CD4-positive, CD25-positive, alpha-beta regulatory T cell (primary cell): ENCODE measurements at places on chromosomes 7 and 10.

- DNase-seq, result no peak
Measured at GRCh38 chr10:131753336-131753735, 147.5 kb upstream of the PPP2R2D start.

DNA sequence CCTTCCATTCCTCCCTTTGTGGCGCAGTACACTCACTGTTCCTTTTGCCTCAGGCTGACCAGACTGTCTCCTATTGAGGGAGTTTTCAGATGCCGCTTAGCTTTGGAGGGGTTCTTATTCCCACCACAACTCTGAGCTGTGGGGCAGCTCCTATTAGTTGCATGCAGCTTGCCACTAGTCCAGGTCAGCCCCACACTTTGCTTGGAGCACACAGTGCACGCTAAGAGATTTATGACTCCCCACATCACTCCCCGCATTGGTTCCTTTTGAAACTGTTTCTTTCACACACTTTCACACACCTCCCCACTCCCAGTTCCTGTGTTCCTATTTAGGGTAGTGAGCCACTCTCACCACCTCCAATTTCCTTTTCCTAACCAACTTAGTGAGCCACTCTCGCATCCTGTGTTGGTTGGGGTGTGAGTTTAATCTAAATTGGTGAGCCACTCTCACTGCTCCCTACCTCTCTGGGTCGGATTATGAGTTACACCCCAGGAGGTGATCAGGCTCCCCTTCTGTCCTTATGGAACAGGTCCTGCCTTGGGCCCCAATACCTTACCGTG is 10.4 kb upstream of the ZNF485 start:
- no peak for DNase-seq

DNA sequence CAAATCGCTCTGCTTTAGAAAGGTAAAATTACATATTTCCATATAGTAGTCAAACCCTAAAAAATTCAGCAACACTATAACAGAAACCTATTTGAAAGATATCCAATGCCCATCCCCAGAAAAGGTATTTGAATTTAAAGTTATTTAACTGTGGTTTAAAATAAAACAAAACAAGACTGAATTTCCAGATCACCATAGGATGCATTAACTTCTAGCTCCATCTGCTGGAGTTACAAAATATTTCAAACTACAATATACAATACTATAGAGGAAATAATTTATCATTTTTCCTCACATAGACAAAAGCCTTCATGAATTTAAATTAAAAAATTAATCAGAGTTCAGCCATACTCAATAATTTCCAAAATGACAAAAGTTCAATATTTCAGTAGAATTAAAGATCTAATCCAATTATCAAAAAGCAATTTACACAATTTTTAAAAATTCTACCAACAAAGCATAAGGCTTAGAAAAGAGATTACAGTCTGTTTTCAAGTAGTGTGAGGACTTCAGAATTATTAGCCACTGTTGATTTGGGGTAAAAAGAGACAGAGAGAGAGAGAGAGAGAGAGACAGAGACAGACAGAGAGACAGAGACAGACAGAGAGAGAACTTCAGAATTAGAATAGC is 75.9 kb downstream of the LMBR1 start:
- DNase-seq, result peak; percentile 13

- DNase-seq, result no peak
Measured at GRCh38 chr7:30896783-30897637, 14.6 kb upstream of the AQP1 start.

GRCh38 chr7:157428554-157428945 is 91.7 kb downstream of the DNAJB6 start:
- no peak for DNase-seq

DNA sequence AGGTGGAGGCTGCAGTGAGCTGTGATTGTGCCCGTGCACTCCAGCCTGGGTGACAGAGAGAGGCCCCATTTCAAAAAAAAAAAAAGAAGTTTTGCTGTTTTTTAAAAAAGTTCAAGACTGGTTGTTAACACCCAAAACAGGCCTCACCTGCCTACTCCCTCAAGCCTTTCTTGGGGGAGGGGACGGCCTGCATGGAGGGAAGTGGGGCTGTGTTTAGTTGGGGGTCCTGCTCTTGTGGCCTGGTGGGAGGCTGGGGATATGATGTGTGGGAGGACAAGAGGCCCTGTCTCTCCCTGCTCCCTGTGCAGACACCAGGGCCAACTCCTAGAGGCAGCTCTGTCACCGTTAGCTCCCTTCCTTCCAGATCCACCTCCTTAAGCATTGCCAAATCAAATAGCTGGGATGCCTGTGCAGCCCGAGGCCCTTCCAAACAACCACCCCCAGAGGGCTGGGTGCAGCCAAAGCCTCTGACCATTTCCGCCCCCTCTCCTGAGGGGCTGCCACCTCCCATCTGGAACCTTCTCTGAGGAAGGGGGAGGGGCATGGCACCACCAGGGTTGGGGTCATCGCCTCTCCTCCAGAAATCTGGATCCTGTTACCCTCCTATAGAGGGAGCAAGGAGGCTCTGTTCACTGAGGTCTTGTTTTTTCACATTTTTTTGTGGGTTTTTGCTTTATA is 32.9 kb upstream of the ANKRD2 start:
- DNase-seq, result no peak

DNA sequence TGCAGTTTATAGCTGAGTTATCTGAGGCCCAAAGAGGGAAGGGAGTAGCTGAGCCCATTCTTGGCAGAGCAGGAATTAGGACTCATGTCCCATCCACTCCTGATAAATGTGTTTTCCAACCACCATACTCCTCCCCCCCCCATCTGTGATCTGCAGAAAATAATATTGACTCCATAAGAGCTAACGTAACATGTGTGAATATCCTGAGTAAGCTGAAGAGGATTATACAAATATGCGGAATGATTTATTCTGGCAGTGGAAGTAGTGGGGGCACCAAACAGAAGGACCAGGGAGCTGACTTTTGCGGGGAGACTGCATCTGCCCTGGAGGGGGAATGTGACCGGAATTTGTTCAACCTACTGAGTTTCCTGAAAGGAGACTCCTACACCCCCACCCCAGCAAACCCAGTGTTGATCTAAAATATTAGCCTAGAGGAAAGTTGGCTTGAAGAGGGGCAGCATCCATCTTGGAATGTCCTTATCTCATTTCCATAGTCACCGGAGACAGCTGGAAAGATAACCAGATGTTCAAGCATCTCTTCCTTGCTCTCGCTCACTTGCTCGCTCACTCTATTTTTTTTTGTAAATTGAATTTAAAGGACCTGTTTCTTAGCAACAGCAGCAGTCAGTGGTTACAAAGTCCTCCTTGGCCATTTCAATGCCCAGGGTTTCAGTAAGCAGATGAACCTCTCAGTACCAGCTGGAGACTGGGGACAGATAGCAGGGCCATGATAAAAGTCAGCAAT is 114.7 kb downstream of the RPS24 start:
- DNase-seq, result no peak

DNA sequence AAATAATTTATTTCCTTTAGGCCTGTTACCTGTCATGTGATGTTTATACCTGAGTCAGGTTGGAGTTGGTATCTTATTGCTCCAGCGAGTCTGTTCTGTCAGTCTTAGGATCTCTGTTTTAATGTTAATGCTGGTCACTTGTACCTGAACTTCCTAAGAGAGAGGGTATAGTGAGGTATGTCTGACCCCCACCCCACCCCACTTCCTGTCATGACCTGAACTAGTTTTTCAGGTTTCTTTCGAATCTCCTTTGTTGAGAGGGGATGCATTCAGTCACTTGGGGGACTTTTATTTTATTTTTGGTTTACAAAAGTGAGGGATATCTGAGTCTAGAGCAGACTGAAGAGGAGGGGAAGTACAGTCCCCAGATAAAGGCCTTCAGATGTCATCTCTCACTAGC is 769.0 kb upstream of the COBL start:
- no peak for DNase-seq

DNA sequence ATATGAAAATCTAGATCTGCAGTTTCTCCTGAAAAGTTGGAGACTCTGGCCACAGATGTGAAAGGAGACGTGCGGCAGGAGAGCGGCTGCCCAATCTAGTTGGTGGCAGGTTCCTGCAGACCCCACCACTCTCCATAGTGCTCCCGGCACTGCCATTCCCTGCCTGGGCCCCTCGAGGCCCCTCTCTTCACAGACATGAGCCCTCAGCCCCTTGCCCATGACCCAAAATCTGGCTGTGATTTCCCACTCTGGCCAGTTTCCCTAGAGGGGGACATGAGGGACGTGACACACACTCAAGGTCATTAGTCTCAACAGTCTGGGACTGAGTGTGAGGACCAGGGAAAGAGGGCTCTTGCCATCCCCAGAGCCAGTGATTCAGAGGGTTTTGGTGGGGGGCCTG is 138.7 kb downstream of the PTPN20 start:
- no peak for DNase-seq

DNA sequence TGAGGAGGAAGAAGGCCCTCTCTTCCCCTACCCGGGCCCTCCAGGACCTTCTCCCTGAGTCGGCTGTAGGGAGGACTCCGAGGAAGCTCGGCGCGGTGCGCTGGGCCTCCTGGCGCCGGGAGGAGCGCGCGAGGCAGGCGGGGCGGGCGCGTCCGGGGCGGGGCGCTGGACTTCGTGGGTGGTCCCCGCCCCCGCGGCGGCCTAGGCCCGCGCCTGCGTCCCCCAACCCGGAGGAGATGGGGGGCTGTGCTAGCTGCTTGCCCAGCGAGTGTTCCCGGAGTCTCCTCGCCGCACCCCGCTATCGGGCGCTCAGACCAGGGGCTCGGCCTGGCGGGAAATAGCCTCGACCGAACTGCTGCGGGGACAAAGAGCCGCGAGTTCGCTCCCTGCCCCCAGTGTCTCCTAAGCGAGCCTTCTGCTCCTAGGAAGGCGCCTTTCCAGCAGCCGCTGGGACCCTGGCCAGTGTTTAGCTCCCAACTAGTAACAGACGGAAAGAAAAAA is 19.2 kb upstream of the SMO start:
- peak; percentile 9 for DNase-seq

DNA sequence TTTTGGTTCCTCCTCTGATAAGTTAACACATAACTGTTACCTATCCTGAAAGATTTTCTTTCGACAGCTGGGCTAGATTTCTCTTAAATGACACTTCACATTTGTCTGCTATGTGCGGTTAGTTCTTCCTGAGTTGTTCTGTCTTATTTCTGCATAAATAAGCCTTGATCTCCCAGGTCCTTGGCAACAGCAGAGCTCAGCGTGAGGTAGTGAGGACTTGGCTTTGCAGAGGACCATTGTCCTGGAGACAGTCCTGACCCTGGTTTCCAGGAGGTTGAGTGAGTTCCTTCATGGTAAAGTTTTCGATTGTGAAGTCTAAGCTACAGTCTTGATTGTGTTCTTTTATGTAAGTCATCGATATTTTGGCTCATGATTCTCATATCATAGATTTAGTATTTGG is 23.7 kb downstream of the SND1 start:
- no peak for DNase-seq

DNA sequence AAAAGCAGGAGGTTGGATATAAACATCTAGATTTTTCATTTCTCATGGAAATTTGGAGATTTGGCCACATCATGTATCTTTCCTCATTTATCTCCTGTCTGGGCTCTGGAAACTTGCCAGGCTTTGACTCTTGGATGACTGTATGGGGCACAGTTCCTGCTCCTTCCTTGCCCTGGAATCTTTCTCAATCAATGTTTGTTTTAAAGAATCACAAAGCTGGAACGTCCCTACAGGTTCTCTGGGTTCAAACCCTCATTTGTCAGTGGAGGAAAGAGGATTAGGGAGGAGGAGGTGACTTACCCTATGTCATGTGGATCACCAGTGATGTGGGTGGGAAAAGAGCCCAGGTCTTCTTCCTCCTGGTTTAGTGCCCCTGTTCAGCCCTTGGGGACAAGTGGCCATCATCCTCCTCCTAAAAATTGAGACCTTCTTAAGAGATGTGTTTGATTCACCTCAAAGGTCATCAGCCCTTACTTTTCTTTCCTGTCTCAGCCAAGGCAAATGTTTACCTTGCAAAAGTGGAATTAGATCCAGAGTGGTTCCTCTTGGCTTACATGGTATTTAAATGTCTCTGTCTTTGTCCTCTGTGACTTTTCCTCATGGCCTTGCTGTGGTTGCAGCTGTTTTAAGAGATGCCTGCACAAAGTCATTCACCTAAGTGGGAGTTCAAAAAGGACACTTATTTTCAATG is 38.8 kb upstream of the PDZD8 start:
- no peak for DNase-seq

DNA sequence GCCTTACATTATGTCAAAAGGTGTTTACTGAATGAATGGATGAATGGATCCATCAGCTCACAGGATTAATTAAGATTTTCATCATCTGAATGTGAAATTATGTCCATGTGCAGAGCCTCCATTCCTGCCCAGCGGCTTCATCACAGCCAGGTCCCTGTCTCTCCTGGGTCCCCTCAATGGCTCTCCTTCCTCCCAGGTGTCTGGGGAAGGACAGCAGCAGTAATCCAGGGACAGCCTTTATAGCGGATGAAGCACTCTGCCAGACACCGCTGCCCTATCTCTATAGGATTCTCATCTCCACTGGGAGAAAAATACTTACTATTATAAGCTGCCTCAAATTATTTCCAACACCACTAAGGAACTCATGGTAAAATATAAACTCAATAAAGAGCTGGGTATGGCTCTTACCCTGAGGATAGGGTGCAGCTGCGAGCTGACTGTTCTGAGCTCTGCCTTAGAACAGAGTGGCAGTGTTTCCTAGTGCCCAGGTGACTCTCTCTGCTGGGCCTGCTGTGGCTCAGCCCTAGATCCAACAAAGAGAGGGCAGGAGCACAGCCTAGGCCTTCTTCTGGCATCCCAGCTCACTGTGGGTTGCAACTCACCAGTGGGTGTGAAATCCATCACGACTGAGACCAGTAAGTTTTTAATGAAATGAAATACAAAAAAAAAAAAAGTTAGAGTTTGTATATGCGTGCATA is 38.3 kb downstream of the GPRIN2 start:
- DNase-seq, result no peak

- no peak for DNase-seq
Measured at GRCh38 chr10:32240471-32240870, 106.5 kb downstream of the EPC1 start.

GRCh38 chr7:93958216-93958615 is 36.7 kb downstream of the GNG11 start:
- no peak for DNase-seq

GRCh38 chr10:71078454-71079145 is 133.8 kb upstream of the UNC5B start:
- DNase-seq, result no peak

- DNase-seq, result no peak
Measured at GRCh38 chr7:148796841-148797240, 87.2 kb downstream of the EZH2 start.

GRCh38 chr10:104487794-104488438 is 134.3 kb downstream of the CFAP58 start:
- no peak for DNase-seq

DNA sequence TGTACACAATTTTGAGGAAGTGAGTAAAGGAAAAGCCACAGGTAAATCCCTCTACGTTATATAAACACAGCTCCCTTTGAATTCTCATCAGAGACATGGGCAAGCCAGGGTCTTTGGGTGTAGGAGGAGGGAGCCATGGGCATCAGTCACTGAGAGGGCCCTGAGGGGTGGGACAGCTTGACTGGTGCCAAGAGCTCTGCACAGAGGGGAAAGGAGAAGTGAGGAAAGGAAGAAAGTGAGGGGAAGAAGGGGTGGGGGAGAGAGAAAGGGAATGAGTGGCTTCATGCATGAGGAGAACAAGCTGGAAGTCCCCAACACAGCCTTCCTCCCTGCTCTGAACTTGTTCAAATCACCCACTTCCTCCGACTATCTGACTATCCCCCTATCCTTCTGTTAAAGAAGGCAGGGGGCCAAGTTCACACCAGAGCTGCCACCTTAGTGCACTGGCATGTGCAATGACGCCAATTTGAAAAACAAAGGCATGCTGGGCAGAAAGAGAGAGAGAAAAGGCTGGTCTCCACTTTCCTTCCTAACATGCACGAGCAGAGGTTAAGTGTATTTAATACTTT is 16.4 kb upstream of the RNF148 start:
- DNase-seq, result no peak
